ENCODE measurements at places on chromosomes 4 and X.

DNA sequence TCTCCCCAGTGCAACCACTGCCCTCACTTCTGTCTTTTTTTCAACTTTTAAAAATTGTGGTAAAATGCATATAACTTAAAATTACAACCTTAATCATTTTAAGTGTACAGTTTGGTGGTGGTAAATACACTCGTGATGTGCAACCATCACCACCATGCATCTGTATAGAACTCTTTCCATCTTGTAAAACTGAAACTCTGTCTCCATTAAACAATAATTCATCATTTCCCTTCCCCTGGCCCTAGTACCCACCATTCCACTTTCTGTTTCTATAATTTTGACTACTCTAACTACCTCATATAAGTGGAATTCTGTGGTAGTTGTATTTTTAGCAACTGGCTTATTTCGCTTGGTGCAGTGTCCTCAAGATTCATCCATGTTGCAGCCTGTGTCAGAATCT, 6.8 kb upstream of the CTBP1 start:
- DNase-seq = no peak

GRCh38 chr4:114163051-114163450, 183.6 kb upstream of the ARSJ start:
- no peak for DNase-seq

- no peak for DNase-seq
Measured at GRCh38 chr4:121041307-121042090, 30.8 kb downstream of the NDNF start.

- no peak for DNase-seq
Measured at GRCh38 chr4:74087481-74087880, 11.5 kb downstream of the CXCL2 start.

DNA sequence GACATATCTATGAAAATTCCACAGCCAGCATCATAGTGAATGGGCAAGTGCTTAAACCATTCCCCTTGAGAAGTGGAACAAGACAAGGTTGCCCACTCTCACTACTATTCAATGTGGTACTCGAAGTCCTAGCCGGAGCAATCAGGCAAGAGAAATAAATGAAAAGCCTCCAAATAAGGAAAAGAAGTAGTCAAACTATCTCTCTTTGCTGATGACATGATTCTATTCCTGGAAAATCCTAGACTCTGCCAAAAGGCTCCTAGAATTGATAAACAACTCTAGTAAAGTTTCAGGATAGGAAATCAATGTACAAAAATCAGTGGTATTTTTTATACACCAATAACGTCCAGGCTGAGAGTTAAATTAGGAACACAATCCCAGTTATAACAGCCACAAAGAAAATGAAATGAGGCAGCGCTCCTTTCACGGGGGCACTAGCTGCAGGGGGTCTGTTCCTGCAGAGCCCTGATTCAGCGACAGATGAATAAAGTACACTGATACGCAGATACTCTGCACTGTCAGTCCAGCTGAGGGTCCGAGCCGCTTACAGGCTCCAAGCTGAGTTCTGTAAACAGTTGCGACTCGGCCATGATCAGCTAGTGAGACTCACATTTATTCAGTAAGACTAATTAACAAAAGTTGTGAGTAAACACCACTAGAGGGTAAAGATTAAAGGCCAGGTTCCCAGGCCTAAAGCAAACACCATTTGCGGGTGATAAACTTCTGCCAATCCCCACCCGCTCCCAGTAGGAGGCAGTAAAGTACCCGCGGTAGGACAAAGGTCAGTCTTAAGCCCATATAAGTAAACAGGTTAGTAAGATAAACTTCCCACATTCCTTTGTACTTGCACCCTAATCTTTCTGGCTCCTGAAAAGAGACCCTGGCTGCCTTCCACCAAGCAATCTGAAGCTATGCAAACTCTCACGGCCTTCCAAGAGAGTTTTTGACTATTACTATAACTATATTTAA, 290.6 kb upstream of the GRID2 start:
- DNase-seq = no peak

- no peak for DNase-seq
Measured at GRCh38 chrX:138001226-138001625, 435.3 kb downstream of the ZIC3 start.

- no peak for DNase-seq
Measured at GRCh38 chrX:150607201-150607600, 38.8 kb downstream of the MTM1 start.

GRCh38 chr4:11710453-11711093, 281.9 kb upstream of the HS3ST1 start:
- DNase-seq = no peak

DNA sequence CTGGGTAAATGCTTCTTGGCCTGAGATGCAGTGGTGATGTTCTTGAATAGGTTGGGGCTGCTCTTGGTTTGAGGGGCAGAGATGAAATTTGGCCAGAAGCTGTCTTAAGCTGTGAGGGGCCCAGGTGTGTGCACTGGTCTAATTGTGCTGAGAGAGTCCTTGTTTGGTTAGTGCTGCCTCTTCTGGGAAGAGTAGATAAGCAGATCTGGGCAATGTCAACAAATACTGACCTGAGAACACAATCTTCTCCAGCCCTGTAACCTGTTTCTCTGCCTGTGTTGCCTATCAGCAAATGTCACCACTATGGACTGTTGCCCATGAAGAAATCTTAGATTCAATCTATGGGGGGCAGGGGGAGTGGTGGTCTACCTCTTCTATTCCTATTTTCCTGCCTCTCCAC, 17.2 kb upstream of the USP27X start:
- no peak for DNase-seq

- no peak for DNase-seq
Measured at GRCh38 chr4:4914059-4914820, 54.8 kb downstream of the MSX1 start.

DNA sequence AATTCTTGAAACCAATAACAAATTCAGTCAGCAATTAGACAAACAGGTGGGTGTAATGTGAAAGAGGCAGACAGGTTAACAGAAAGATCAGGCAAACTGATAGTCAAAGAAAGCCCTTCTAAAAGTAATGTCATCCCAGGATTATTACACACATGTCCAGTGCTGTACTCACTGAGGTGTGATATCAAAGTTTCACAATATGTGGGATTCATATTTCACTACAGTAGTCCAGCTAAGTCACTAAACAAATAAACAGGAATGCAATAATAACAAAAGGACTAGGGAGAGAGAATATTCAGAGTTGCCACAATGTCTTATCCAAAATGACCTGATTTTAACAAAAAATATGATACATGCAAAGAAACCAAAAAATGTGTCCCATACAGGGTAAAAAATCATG, 787.5 kb downstream of the FSTL5 start:
- no peak for DNase-seq

- no peak for DNase-seq
Measured at GRCh38 chr4:147773261-147774184, 41.6 kb downstream of the ARHGAP10 start.

GRCh38 chrX:48626401-48627298, 29.4 kb downstream of the WDR13 start:
- no peak for DNase-seq

- no peak for DNase-seq
Measured at GRCh38 chr4:158172261-158173258, at the start of gene GASK1B. GASK1B (minus strand) TSS chr4:158173025; CDS start chr4:158171375, 1,650 bp downstream.

GRCh38 chr4:169278624-169279023, 7.9 kb upstream of the SH3RF1 start:
- DNase-seq = no peak

All from posterior cingulate gyrus (tissue), 11 donors.